Left lung (tissue), 14 donors: ENCODE measurements at places on chromosomes 7 and 10. TPM values are rescaled to one million over a fixed set of nuclear protein-coding genes. Genes with fewer than 3 reads are reported as not detected.

C10orf62 gene
- not detected for polyA plus RNA-seq

GRCh38 chr7:128352153-128352537, 8.4 kb upstream of the RBM28 start:
- peak; percentile 89 for DNase-seq

GRCh38 chr7:110007320-110008063, 1083.4 kb upstream of the LRRN3 start:
- DNase-seq, result no peak

HYCC1 gene
- 31.5 TPM for polyA plus RNA-seq

UFSP1 gene
- polyA plus RNA-seq, result 1.6 TPM

EBLN1 gene
- not detected for polyA plus RNA-seq

TRIM73 gene
- polyA plus RNA-seq, result 8.9 TPM

GRCh38 chr7:38451840-38452239, 178.4 kb upstream of the TARP start:
- DNase-seq, result peak; percentile 17

DNA sequence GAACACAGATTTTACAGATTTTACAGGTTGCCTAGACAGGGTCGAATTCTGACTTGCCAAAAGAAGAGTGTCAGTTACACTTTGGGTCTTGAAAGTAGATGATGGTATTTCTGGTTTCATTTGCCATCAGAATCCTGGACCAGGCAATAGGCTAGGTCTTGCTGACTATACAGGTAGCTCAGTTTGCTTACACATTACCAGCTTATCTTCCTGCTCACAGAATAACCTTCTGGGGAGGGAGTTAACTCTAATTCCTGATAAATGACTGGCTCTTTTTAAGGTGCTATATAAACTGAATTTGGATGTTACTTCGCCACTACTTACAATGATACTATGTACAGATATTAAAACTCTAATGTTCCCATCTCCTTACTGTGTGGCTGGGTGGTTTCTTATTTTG, 39.8 kb downstream of the GBF1 start:
- no peak for DNase-seq

- peak; percentile 79 for DNase-seq
Measured at GRCh38 chr10:89278034-89278535, 23.8 kb upstream of the IFIT2 start.

DNA sequence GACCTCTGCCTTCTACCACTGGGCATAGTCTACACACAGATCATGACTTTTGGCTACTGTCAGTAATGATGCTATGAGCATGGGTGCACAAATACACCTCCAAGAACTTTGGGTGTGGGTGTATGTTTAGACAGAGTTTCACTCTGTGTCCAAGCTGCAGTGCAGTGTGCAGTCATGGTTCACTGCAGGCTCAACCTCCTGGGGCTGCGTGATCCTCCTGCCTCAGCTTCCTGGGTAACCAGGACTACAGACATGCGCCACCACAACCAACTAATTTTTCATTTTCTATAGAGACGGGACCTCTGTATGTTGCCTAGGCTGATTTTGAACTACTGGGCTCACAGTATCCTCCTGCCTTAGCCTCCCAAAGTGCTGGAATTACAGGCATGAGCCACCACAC, 194.4 kb downstream of the NSUN6 start:
- DNase-seq, result no peak
